ENCODE measurements at places on chromosomes 11 and 22.
A peak's percentile ranks its signal among the peaks of the same experiment; 100 is the strongest.

DNA sequence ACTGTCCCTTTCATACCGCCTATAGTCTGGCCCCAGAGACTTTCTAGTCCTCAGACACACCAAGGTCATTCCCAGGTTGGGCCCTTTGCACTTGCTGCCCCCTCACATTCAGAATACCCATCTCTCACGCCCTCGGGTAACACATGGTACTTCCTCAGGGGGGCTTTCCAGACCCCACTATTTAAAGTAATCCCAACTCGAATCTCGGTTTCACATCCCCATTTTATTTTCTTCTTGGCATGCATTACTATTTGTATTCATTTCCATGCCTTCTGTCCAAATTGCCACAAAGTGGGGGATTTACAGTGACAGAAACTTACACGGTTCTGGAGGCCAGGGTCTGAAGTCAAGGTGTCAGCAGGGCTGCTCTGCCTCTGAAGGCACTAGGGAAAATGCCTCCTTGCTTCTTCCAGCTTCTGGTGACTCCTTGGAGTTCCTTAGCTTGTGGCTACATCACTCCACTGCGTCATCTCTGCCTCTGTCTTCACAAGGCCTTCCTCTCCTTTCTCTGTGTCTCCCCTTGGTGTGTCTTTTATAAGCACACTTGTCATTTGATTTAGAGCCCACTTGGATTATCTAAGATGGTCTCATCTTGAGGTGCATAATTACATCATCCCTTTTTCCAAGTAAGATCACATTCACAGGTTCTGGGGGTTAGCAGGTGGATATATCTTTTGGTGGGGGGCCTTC lies 15.1 kb downstream of the RCN1 start:
- no peak for DNase-seq

DNA sequence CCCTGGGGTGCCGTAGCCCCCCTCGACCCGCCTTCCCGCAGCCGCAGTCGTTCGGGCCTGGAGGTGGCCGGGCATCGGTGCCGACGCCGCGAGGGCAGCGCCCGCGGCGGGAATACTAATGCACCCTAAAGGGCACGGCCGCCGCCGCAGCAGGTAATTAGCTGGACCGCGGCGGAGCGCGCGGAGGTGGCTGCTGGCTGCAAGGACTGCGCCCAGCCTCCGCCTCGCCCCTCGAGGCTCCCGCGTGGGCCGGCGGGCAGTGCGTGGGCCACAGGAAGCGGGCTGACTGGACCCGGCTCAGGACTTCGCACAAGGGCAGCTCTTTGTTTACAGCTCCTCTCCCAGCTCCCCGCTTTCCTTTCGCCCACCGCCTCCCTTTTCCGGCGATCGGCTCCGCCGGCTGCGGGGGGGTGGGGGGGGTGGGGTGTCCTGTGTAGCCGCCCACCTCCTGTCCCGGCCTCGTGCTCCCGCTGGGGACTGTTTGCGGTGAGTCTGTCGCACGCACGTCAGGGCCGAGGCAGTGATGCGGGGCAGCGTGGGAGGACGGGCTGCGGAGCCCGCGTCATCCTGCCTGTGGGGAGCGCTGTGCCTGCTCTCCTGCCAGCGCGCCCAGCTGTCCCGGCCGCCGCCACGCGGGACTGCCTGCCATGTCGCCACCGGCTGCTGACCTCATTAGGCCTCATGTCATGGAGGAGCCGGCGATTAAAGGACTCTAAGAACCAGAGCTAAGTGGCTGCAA lies 53.2 kb downstream of the GRIK4 start:
- DNase-seq, result peak; percentile 57

GRCh38 chr22:41899992-41900651 lies 14.8 kb downstream of the SHISA8 start:
- no peak for DNase-seq

- no peak for DNase-seq
Observed at GRCh38 chr22:46000081-46001027, 23.4 kb upstream of the WNT7B start.

GRCh38 chr11:129223260-129223659 lies 31.1 kb upstream of the ARHGAP32 start:
- no peak for DNase-seq

GRCh38 chr11:132908414-132908810 lies 623.9 kb downstream of the OPCML start:
- DNase-seq, result no peak

- no peak for DNase-seq
Observed at GRCh38 chr11:34637303-34637702, 16.4 kb downstream of the EHF start.

- no peak for DNase-seq
Observed at GRCh38 chr11:57318178-57318577, 6.6 kb downstream of the TNKS1BP1 start.

DNA sequence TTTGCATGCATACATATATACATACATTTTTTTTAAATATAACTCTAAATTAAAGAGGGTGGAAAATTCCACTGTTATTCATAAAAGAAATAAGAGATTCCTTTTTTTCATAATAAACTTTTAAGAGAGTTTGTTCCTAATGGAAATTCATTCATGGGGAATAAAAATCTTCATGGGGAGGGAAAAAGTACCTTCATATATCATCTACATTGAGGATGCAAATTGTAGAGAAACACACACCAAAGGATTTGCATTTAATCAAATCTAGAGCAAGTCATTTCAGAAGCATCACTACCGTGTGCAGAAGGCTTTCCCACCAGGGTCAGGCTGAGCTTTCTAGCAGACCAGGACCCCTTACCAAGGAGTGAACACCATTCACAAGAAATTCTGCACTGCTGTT lies at the start of gene POU2AF2:
Gene POU2AF2 (plus strand): TSS at position 301 of the 400 bp plus-strand sequence. CDS start 129 bp downstream, outside the sequence.
- no peak for DNase-seq

GRCh38 chr11:34643846-34644245 lies 23.0 kb downstream of the EHF start:
- no peak for DNase-seq

DNA sequence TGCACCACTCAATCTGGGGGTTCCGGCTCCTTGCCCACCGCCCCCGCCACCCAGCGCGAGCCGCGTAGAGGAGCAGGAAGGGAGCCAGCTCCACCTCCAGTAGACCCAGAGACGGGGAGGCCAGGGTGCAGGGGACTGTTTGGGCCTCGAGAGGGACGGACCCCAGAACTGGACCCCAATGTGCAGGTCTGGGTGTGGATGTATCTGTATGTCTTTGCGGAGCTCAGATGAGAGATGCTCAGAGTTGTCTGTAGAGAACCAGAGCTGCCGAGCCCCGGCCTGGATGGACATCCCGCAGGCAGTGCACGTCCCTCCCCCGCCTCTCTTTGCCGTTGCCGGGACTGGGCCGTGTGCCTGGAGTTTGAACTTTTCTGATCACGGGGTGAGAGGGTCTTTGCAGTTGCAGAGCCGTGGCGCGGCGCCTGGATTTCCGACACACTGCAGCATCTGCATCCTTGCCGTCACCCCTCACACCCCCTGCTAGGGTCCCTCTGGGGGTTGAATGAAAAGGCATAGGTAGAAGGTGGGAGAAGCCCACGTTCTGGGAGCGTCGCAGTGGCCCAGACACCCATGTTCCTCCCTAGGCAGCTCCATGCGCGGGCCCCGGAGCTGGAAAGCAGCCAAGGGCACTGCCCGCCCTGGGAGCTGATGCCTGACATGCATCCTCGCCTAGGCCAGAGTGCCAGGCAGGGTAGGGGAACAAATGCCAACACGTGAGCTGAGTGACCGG lies 105.2 kb downstream of the KCNQ1 start:
- no peak for DNase-seq

GRCh38 chr22:45197606-45198462 lies 34.1 kb downstream of the NUP50 start:
- DNase-seq, result no peak

GRCh38 chr11:74519710-74520109 lies 26.2 kb upstream of the LIPT2 start:
- DNase-seq, result no peak

DNA sequence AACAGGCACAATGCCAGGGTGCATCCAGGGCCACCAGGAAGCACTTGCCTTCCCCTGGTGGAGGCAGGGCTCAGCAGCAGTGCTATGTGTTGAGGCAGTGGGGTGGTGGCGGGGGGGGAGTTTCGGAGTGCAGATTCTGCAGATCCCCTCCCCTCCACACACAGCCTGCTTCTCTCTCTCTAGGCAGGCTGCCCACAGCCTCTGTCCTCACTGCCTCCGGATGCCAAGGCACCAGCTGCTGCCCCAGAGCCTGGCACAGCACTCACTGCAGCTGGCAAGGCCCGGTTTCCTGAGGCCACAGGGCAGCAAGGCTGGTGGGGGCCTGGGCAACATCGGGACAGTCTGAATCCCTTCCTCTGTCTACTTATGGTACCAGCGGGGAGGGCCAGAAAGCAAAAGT lies 35.8 kb downstream of the NRXN2 start:
- no peak for DNase-seq

DNA sequence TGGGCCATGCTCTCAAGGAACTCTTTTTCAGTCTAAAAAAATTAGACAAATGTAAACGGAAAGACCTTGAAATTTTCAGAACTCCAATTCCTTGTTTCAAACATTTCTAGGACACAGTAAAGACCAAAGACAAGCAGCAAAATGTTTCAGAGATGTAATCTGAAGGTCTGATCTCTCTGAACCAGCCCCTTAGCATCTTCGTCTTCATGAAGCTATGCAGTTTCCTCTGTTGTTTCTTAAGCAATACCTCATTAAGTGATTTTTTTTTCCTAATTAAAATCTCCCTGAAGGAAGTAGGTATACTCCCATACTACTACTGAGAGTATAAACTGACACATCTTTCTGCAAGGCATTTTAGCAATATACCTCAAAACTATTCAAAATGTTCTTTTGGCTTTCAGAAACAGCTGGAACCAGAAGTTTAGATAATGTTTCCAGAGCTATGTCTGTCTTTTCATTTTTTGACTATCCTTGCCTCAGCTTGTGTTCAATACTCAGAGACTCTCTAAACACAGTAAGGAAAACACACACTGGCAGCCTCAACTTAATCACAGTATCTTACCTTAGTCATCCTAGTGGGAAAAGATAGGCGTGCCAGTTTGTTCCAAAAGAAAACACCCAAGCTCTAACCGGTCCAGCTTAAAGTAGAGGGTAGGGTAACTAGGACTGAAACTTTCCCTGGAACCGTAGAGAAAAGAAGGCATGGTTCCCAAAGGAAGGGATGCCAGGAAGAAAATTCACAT lies 25.1 kb downstream of the SBF2 start:
- DNase-seq, result no peak

GRCh38 chr11:117905524-117905923 lies 23.7 kb downstream of the TMPRSS13 start:
- no peak for DNase-seq

DNA sequence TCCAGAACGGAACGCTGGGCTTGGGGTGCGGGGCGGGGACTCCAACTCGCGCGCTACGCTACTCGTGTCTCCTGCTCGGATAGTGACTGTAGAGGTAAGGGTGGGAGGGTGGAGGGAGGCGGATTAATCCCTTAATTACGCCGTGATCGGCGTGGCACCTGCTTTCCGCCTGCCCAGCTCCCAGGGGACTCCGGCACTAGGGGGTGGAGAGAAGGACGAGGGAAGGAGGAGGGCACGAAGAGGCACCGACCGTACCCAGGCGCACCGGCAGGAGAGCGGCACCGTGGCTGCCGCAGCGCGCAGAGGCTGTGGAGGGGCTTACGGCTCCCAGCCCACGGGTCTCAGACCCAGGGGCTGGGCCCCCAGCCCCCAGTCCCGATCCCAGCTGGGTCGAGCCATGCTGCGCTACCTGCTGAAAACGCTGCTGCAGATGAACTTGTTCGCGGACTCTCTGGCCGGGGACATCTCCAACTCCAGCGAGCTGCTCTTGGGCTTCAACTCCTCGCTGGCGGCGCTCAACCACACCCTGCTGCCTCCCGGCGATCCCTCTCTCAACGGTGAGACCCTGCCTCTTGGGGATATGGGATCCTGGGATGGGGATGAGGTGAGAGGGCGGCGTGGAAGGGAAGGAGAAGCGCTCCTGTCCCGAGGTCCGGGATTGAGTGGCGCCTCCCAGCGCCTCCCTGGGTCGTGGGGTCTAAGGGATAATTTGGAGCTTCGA lies at the start of gene ROBO3:
Gene ROBO3 (plus strand): TSS at position 252 of the 721 bp plus-strand sequence. CDS start 146 bp downstream, at position 398.
- DNase-seq, result no peak

- no peak for DNase-seq
Observed at GRCh38 chr11:35629914-35630313, 11.7 kb downstream of the FJX1 start.

GRCh38 chr11:6129011-6129410 lies 21.5 kb downstream of the OR56B4 start:
- no peak for DNase-seq

DNA sequence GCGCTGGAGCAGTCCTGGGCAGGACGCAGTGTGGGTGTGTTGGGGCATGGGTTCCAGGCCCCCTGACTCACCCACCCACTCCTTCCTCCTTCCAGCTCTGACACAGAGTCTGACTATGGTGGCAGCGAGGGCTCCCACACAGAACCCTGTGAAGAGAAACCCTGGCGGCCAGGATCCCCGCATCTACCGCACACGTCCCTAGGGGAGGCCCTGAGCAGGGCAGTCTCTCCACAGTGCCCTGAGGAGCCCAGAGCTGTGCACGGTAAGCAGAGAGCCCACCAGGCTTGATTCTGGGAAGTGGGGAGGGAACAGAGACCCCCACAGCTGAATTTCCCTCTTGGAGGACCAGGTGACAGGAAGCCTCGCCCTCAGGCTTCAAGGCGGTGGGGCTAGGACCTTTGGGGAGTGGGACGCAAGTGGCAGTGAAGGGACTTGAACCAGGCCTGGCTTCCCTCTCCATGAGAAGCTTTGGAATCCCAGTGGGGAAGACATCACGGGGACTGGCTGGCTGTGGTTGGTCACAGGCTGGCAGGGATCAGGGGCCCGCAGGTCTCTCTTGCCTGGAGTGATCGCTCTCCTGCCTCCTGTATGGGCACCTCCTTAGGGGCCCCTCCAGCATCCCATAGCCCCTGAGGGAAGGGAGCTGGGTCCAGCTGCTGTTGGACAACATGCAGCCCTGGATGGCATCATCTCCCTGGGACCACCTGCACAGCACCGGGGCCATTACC lies 96.4 kb upstream of the PARVA start:
- DNase-seq, result no peak

DNA sequence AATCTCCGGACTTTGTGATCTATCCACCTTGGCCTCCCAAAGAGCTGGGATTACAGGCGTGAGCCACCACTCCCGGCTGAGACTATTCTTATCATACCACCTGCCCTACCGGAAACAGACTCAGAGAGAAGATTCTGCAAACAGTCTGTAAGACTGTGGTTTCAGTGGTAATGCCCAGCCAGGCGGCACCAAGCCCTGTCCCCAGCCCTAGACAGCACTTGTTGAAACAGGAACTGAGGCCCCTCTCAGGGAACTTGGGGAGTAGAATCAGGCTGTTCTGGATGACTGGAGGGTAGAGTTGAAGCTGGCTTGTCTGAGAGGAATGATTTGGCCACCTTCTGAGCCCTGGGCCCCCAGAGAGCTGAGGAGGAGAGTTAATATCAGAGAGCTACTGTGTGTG lies 1.3 kb upstream of the INSC start:
- no peak for DNase-seq

Data from stimulated activated CD8-positive, alpha-beta memory T cell treated with anti-CD3 and anti-CD28 coated beads, Interleukin-15, amount 100 ng/mL, for 48 hours (primary cell).